ENCODE measurements at places on chromosomes 4 and X. TPM values are rescaled to one million over a fixed set of nuclear protein-coding genes. Genes with fewer than 3 reads are reported as not detected.

DNA sequence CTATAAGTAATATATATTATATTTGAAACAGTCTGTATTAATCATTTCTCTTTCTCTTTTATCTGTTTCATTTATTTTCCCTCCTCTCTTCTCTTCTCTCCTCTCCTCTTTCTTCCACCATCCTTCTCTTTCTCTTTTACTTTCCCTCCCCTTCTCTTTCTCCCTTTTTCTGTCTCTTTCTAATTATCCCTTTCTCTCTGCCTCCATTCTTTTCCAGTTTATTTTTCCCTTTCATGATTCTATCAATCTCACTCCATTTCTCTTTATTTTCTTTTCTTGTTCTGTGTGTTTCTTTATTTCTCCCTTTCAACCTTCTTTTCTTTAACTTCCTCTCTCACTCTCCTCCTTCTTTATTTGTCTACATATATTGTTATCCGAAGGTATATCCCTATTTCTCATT, 399.8 kb upstream of the POU3F4 start:
- no peak overlapping the region for H3K4me3 ChIP-seq
- no peaks in the 10 kb centered on the region for H3K36me3 ChIP-seq
- no peak for DNase-seq
- H3K27ac ChIP-seq: no peak overlapping the region
- H3K4me1 ChIP-seq: no peaks in the 10 kb centered on the region

- H3K4me1 ChIP-seq: peaks cover 7% of the 10 kb centered on the region
- DNase-seq: no peak
- no peaks in the 10 kb centered on the region for H3K36me3 ChIP-seq
- H3K27ac ChIP-seq: no peak overlapping the region
- no peak overlapping the region for H3K4me3 ChIP-seq
- no peaks in the 10 kb centered on the region for H3K27me3 ChIP-seq
These were observed 148.2 kb downstream of the COMMD8 start for GRCh38 chr4:47315346-47315745.

GRCh38 chr4:76736414-76736813, 161.5 kb downstream of the SOWAHB start:
- H3K36me3 ChIP-seq: no peaks in the 10 kb centered on the region
- H3K4me3 ChIP-seq: no peak overlapping the region
- DNase-seq: no peak
- H3K27ac ChIP-seq: no peak overlapping the region
- H3K27me3 ChIP-seq: no peaks in the 10 kb centered on the region
- no peaks in the 10 kb centered on the region for H3K4me1 ChIP-seq

DNA sequence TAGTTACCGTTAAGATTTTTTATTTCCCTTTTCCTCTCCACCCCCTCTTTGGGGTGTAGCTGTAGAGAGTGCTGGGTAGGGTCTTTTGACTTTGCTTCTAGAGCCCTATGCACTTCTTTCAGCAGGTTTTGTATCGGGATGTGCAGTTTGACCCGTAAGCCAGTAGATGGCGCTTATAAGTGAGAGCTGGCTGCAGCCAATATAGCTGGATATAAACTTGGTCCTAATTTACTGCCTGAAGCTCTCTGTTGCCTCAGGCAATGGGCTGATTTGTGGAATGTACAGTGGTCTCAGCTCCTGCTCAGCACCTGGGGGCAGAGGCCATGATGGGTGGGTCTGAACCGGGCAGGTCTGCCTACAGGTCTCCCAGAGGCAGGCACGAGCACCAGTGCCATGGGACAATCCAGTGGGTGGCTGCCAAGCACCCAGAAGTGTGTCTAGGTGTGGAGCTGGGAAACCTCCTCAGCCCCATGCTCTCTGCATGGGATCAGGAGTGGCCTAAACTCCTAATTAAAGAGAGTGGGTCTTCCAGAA, 146.5 kb downstream of the SPANXN1 start:
- no peak overlapping the region for H3K27ac ChIP-seq
- no peaks in the 10 kb centered on the region for H3K36me3 ChIP-seq
- no peaks in the 10 kb centered on the region for H3K27me3 ChIP-seq
- peak; percentile 79 for DNase-seq
- H3K4me3 ChIP-seq: no peak overlapping the region

The LSM6 gene
- 321 TPM for total RNA-seq
